ENCODE measurements at places on chromosomes 4 and X.

GRCh38 chrX:154317391-154317995, 21.9 kb downstream of the TKTL1 start:
- no peak overlapping the region for H3K4me3 ChIP-seq
- no peak overlapping the region for H3K27ac ChIP-seq
- peaks cover 46% of the 10 kb centered on the region for H3K4me1 ChIP-seq
- no peaks in the 10 kb centered on the region for H3K27me3 ChIP-seq
- peak; percentile 18 for DNase-seq

DNA sequence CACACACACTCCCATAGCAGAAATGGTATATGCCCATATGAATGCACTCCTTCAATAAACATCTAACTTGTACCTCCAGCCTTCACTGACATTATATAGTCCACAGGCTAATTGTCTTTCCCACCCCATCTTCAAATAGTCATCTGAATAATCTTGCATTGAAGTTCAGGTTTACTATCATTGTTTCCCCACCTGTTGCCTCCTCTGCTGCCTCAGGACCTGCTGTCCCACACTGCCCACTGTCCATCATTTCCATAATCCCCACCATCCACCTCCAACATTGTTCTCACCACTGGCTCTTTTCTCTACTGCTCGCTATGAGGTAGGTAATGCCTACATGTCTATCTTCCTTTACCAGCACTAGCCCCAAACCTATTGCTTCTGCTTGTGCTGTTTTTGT, 66.1 kb downstream of the TBC1D9 start:
- H3K27ac ChIP-seq = no peak overlapping the region
- DNase-seq = no peak
- no peaks in the 10 kb centered on the region for H3K4me1 ChIP-seq

DNA sequence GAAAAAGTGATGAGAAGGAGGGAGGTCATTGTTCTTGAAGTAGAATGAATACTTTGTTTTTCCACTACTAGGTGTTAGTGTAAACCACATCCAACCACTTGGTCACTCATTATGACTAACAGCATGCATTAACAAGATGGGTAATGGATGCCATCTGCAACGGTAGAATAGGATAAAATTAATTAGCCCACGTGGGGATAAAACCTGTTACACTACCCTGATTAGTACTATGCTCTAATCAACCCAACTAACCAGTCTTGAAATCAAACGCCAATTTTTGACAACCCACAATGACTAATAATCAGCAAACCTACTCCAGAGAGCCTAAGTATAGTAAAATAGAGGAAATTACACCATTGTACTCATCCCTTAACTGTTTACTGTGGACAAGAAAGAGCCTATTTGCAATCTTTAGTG, 93.4 kb upstream of the MCF2 start:
- no peak overlapping the region for H3K27ac ChIP-seq
- DNase-seq = no peak
- H3K4me3 ChIP-seq = no peak overlapping the region
- H3K36me3 ChIP-seq = peaks cover 16% of the 10 kb centered on the region

GRCh38 chr4:14908635-14909034, 93.6 kb upstream of the CPEB2 start:
- DNase-seq = no peak
- peaks cover 3% of the 10 kb centered on the region for H3K4me1 ChIP-seq
- H3K4me3 ChIP-seq = no peak overlapping the region
- no peaks in the 10 kb centered on the region for H3K36me3 ChIP-seq
- peaks cover 20% of the 10 kb centered on the region for H3K27me3 ChIP-seq
- no peak overlapping the region for H3K27ac ChIP-seq

All from activated CD4-positive, alpha-beta T cell treated with anti-CD3 and anti-CD28 coated beads for 36 hours (primary cell).